ENCODE measurements at places on chromosomes 1 and 21. TPM values are rescaled to one million over a fixed set of nuclear protein-coding genes. Genes with fewer than 3 reads are reported as not detected.

SRSF10 gene
- 109 TPM for total RNA-seq

MYOC gene
- total RNA-seq: 5.2 TPM

MRTO4 gene
- total RNA-seq: 18.4 TPM

PTAFR gene
- 4.7 TPM for total RNA-seq

KRTAP13-2 gene
- total RNA-seq: not detected

RIMKLA gene
- total RNA-seq: 18.2 TPM

IRF6 gene
- total RNA-seq: 2.8 TPM

C1QA gene
- 66.2 TPM for total RNA-seq

MAP3K21 gene
- total RNA-seq: 6.1 TPM

LMX1A gene
- total RNA-seq: 4.4 TPM

KPRP gene
- not detected for total RNA-seq

IQGAP3 gene
- total RNA-seq: 4.9 TPM
